ENCODE measurements at places on chromosomes 11 and 22. TPM values are rescaled to one million over a fixed set of nuclear protein-coding genes. Genes with fewer than 3 reads are reported as not detected.

The MFNG gene
- 0.86 TPM for total RNA-seq

The FOXRED2 gene
- 18.4 TPM for total RNA-seq

The TCN1 gene
- total RNA-seq, result not detected

The FAM181B gene
- total RNA-seq, result not detected

The CAPN5 gene
- 15.2 TPM for total RNA-seq

The NAP1L4 gene
- 149 TPM for total RNA-seq

The ACTN3 gene
- total RNA-seq, result 11.2 TPM

The NAALADL1 gene
- not detected for total RNA-seq

The POU2AF3 gene
- total RNA-seq, result not detected

The KRTAP5-1 gene
- not detected for total RNA-seq

The ENTHD1 gene
- not detected for total RNA-seq

The SYT12 gene
- total RNA-seq, result not detected

The ST14 gene
- total RNA-seq, result 0.10 TPM

The NCAM1 gene
- total RNA-seq, result 9.2 TPM

The APOL5 gene
- total RNA-seq, result not detected

The ANKK1 gene
- total RNA-seq, result not detected

The INS gene
- total RNA-seq, result not detected
